ENCODE measurements at places on chromosomes 7 and 10.

GRCh38 chr10:33335801-33336581 lies 1.5 kb upstream of the NRP1 start:
- DNase-seq: no peak

GRCh38 chr10:119769886-119770285 lies 44.0 kb downstream of the INPP5F start:
- DNase-seq: no peak

DNA sequence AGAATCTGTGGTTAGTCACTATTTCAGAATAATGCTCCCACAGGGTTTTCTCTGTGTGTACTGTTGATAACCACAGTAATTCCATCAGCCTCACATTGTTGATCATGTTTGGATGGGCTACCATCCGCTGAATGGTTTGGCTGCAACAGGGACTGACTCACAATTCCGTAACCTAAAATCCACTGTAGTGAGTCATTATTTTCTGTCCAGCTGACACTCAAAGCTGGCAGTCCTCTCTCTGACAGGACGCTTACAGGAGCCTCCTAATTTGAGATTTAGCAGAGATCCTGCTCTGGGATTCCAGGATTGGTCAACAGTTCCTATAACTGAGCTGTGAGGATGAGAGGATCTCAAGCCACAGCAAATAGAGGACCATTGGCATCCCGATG lies 32.7 kb downstream of the VWA2 start:
- no peak for DNase-seq

DNA sequence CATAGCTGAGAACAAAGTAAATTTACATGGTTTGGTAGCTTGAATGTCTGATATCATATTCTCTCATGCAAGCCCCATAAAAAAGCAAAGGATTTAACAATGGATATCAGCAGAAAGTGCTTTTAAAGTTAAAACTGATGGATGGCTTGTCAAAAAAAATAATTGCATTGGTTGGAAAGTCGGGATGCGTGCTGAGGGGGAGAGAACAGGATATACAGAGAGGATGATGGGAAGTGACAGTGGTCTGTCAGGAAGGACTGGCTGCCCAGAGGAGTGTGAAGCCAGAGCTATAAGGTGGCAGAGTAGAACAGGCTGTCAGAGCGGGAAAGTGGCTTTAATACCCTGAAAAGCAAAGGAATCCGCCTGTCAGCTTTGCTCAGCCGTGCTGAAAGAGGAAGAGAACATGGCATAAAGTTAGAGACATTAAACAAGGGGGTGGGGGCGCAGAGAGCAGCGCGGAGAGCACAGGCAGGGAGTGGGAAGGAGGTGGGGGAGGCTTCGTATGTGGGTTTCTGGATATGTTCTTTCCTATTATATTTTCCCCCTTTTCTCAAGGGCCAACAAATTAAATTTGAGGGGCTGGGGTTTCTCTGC lies 493.0 kb downstream of the LRMDA start:
- DNase-seq: no peak

- DNase-seq: no peak
These were observed 29.0 kb upstream of the EBLN1 start for GRCh38 chr10:22246680-22247391.

DNA sequence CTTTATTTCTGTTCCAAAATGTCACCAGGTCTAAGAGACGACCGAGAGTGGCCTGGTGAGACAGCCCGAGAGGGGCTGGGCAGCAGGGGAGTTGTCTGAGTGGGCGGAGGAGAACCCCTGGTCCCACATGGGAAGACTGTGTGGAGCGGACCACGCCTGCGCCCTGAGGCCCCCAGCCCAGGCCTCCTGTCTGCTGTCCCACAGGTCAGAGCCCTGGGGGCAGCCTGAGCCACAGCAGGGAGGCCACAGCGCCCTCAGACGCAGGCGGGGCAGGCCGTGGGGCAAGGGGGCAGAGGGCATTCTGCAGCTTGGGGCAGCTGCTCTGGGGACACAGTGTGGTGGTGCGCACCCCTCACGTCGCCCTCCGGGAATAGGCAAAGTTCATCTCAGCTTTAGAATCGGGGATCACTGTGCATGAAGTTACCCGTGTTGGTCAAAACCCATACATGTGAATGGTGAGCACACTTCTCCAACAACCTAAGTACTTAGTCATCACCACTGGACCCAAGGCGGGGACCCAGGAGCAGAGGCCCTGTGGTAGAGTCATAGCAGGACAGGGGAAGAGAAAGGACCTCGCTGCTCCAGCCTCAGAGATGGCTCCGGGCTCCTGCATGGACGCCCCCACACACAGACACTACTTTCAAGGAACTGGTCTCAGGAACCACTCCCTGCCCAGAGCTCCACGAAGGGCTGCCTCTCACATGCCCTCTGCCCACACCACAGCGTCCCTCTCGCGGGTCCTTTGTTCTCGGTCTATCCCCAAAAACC lies 214.7 kb downstream of the ELFN1 start:
- DNase-seq: no peak

DNA sequence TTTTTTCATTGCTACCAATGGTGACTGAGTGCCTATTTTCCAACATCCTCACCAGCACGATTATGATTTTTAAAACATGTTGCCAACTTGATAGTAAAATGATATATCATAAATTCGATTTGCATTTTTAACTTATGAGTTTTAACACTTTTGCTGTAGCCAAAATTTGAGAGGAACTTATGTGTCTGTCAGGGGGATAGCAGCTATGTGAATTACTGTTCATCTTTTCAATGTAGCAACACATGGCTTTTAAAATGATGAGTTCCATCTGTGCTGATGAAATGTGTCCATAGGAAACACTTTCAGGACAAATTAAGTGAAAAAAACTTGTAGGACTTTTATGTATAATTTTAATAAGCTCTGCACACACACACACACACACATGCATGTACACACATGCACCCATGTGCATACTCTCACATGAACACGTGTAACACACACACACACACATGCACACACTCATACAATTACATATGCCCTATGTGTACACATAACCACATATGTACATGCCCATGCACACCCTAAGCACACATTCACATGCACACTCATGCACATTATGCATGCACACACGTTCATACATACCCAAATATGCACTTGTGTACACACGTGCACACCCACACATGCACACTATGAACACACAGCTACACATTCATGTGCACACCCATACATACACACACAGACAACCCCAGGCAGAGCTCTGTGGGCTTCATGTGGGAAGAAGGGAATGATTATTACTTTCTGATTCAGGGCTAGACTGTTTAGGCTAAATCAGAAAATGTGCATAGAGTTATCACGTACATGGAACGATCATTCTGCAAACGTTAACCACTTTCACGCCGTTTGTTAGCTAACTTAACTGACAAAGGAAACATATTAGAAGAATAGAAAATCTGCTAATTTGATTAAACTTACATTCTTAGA lies 68.9 kb downstream of the C10orf143 start:
- DNase-seq: no peak

DNA sequence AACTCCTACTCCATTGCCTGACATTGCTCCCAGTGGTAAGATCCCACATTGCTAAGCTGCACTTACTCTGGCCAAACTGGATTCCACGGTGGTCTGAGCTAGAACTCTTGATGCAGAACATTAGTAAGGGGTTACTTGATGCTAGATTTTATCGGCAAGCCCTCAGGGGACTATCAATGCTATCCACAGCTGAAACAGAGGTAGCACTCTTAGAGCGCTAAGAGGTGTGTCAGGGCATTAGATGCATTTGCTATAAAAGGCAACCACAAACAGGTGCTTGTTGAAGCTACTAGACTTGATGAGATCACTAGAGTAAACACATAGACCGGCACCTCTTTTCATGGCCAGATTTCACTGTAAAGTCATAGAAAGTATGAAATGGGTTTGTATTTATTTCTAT lies 116.3 kb downstream of the MDFIC start:
- no peak for DNase-seq

DNA sequence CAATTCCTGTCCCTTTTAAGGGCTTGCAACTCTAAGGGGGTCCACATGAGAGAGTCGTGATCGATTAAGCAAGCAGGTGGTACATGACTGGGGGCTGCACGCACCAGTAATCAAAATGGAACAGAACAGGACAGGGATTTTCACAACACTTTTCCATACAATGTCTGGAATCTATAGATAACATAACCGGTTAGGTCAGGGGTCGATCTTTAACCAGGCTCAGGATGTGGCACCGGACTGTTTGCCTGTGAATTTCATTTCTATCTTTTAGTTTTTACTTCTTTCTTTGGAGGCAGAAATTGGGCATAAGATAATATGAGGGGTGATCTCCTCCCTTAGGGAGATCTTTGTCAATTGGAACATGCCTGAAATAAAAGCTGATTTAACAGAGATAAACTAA lies 370.1 kb downstream of the IPMK start:
- no peak for DNase-seq

DNA sequence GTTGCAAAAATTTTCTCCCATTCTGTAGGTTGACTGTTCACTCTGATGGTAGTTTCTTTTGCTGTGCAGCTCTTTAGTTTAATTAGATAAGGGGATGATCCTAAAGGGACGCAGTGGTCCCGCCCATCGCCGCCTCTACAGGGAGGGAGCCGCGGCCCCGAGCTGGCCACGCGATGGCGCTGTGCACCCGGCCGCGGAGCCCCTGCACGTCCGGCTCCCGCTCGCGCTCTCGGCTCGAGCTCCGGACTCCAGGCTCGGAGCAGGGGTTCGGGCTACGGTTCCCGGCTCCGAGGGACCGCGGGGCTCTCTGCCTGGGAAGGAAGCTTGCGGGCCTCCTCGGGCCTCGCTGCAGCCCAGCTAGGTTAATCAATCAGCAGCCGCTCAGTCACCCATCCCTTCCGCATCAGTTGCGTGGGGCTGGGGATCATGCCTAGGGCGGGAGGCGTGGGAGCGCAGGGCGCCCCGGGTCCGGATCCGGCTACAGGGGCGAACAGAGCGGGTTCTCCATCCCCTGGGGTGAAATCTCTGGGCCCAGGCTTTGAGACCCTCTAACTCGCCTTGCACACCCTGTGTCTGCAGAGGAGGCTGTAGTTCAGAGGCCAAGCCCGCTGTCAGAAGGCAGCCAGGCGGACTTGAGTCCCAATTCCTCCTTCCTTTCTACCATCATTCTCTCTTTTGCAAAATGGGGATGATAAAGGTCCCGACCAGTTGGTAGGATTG lies 97.9 kb downstream of the WDR11 start:
- DNase-seq: no peak

DNA sequence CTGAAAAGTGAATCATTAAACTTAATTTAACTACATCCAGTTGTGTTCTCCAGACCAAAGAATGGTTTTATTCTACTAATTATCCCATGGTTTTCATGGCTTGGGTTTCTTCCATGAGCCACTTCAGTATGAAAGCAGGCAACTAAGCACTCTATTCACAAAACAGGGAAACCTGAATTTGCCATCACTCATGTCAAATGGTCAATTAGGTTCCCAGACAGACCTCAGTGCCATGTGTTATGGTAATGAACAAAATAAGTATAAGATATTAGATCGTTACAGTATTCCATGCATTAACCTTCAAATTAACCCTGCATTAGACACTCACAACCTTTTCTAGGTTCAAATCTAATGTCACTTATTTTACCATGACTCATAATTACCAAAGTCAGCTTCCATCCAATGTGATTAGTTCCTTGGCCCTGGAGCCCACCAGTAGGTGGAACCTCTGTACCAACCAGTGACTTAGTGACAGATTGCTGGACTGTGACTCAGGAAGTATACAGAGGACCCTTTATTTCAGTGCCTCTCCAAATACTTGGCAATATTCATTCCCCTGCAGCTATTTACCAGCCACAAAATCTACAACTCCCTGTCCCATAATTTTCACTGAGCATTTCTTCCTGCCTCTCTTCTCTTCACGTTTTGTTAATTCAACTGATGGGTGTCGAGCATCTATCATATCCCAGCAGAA lies 1270.2 kb upstream of the SORCS1 start:
- no peak for DNase-seq

DNA sequence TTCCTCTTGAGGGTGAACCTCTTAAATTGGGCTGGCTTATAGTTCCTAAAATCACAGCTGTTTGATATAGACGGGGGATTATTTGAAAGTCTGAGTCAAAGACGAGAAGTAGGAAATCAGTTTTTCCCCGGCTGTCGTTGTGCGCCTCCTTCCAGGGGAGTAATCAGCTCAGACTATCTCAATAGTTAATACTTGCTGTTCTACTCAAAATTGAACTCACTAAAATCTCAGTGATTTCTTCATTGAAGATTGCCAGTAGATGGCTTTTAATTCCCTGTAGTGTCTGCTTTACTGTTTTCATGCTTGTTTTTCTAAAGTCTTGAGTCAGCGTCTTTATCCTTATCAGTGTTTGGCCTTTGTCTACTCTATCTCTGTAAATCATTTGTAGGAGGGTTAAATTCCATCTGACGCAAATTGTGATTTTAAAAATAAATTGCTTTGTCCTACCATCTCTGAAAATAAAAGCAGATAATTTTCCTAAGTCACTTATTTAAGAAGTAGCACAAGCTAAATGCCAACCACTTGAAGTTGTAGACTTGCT lies 47.3 kb downstream of the CNNM2 start:
- no peak for DNase-seq

GRCh38 chr10:98382691-98383101 lies 32.3 kb downstream of the PYROXD2 start:
- no peak for DNase-seq

GRCh38 chr10:12019283-12019971 lies 23.2 kb downstream of the UPF2 start:
- DNase-seq: no peak

- no peak for DNase-seq
These were observed 44.3 kb upstream of the ZC3HAV1 start for GRCh38 chr7:139153832-139154231.

DNA sequence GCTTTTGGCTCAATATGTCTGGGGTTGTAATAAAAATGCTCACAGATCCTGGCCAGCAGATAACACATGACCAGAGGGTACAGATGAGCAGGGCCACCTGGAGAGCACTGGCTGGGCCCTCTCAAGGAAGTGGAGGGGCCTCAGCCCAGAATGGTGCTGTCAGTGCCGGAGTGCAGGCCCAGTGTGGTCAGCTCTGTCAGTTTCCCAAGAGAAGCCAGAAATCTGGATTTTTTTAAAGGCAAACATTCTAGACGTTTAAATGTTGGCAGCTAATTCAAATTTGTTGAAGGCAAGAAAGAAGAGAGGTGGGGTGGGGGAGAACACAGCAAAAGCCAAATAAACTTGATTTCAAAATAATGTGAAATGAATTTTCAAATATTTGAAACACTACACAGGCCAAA lies 2.0 kb downstream of the C10orf105 start:
- DNase-seq: no peak

GRCh38 chr7:2237109-2237602 lies 4.4 kb upstream of the MAD1L1 start:
- DNase-seq: no peak

- no peak for DNase-seq
These were observed 81.2 kb upstream of the OIT3 start for GRCh38 chr10:72812415-72812752.

- no peak for DNase-seq
These were observed 25.3 kb downstream of the GARIN1A start for GRCh38 chr7:128697302-128697905.

GRCh38 chr7:157702311-157703023 lies 365.7 kb downstream of the DNAJB6 start:
- no peak for DNase-seq

- no peak for DNase-seq
These were observed 140.5 kb downstream of the LRRC4 start for GRCh38 chr7:127890726-127891125.

- DNase-seq: no peak
These were observed 11.9 kb upstream of the COL1A2 start for GRCh38 chr7:94382746-94383145.
